ENCODE measurements at places on chromosomes 12 and 14.

GRCh38 chr12:122986258-122986871, 5.9 kb downstream of the ARL6IP4 start:
- DNase-seq: no peak

- DNase-seq: peak; percentile 29
These were observed 50.8 kb upstream of the AP4S1 start for GRCh38 chr14:30974628-30975027.

DNA sequence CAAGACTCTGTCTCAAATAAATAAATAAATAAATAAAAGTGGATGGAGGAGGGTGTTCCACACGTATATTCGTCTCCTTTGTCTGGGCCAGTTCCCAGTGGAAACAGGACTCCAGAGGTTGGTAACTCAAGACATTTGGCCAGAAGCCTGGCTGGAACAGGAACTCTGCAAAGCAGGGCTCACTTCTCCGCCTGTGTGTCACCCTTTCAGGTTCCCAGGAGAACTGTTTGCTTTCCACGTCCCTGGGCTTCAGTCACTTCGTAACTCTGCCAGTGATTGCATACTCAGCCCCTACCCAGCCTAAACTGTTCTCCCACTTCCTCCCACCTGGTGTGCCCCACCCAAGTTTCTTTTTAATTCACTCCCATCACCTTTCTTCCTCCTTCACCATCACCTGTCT, 7.0 kb upstream of the UBE2N start:
- DNase-seq: no peak

DNA sequence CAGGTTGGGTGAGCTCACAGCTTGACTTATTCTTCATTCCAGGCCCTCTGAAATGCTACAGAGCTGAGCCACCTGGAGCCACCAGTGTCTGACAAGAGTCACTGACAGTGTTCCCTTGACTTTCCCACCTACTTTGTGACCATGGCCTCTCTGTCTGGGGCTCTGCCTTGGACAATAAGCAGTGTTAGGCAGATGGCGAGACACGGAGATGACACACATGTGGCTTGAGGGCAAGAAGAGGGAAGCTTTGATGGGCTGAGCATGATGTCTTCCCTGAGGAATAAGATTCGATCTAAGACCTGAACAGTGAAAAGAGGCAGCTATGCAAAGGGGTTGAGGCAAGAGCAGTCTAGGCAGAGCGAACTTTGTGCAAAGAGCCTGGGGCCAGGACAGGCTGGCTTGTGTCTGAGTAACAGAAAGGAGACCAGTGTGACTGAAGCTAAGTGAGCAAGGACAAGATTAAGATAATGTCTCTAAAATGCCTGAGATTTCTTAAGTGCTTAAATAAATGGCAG, 105.5 kb downstream of the NUAK1 start:
- DNase-seq: no peak

- DNase-seq: no peak
These were observed 131.8 kb downstream of the TSHR start for GRCh38 chr14:81087230-81087629.

GRCh38 chr12:127570793-127571360, 696.1 kb upstream of the TMEM132C start:
- DNase-seq: no peak

DNA sequence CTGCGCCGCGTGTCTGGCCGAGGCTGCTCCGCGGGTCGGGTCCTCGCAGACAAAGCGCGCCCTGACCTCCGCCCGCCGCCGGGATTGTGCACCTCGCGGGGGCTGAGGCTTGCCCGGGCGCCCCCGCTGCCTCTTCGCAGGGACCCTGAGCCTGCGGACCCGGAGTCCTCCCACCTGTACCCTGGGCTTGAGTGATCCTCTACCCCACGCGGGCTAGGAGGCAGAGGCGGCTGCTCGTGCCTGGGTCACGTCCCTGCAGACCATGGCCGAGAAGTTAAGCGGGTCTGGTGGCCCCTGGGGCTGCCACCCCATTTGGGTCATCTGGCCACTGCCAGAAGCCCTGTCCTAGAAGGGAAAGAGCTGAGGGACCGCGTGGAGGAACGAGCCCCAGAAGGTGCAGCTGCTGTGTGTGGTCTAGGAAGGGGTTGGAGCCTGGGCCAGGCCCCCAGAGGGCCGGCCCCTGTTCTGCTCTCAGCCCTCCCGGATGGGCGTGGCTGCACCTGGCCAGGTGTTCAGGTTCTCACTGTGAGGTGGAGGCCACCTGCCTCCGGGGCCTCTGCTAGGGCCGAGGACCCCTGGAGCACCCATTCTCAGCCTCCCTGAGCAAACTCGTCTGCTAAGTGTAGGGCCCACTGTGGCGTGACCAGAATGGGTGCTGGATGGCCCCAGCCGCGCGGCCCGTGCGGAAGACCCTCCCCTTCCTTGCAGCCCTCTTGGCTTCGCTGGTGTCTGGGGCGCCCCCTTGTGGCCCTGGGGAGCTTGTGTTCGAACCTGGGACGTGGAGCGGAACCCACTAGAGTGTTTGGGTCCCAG, 49.6 kb downstream of the LRCOL1 start:
- DNase-seq: no peak

DNA sequence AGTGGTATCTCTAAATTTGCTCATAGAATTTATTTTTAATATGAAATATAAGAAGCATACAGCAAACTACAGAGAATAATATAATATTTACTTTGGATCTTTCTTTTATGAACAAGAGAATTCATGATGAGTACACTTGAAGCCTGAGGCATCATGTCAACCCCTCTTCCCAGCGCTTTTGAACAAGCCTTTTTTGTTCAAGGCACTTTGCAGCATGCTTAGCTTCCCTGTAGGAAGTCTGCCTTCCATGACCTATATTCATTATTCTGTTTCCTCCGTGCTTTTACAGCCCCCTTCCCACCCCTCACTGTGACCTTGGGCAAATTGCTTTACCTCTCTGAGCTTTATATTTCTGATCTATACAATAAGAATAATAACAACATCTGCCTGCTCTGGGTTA, 41.6 kb downstream of the SCN8A start:
- no peak for DNase-seq

DNA sequence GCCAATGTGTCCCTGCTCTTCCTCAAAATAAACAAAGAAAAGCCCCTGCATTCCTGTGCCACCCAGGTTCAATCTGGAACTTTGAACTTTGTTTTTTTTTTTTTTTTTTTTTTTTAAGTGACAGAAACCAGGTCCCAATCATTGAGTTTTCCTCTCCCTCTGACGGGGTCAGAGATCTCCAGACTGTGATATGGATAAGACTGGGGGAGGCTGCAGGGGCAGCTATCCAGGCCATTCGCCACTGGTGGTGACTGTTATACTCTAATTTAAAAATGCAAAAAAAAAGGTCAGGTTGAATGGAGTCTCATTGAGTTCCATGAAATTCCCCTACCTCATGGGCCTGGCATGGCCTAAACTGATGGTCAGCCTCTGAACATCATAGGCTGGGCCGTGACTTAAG, 57.0 kb downstream of the TMX1 start:
- DNase-seq: no peak

DNA sequence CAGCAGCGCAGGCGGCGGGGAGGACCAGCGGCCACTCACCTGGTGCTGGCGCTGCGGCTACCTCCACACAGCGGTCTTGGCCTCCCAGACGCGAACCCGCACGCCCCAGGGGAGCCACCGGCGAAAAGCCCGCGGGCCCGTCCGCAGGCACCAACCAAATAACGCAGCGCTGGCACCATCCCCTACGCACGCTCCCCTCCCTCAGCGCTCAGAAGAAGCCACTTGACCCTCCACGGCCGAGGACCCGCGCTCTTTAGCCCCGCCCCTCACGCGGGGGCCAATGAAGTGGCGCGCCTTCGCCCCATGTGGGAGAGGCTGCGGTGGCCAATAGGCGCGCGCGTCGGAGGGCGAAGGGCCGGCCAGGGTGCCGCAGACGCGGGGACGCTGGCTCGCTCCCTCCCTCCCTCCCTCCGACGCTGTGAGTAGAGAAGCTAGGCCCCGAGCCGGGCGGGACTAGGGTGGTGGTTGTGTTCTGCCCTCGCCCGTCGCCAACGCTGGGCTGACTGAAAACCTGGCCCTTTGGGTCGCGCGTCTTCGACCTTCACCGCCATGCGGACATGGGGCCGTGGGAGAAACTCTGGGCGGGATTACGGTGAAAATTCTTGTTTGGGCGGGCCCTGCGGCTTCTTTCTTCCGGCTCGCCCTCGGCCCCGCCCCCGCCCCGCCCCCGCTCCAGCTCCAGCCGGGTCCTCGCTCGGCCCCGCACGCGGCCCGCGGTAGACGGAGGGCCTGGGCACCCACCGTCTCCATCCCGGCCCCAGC, at the start of the genes DMAC2L and L2HGDH:
Gene DMAC2L (plus strand): TSS at position 353 of the 762 bp plus-strand sequence. CDS start 9,164 bp downstream, outside the sequence.
Gene L2HGDH (minus strand): TSS at position 258 of the 762 bp plus-strand sequence. CDS start 79 bp downstream, at position 179.
- peak; percentile 73 for DNase-seq

- no peak for DNase-seq
These were observed 20.0 kb upstream of the RNF34 start for GRCh38 chr12:121379945-121380344.

GRCh38 chr14:38884109-38884508, 218.9 kb downstream of the SEC23A start:
- no peak for DNase-seq

GRCh38 chr12:107641154-107641553, 44.4 kb upstream of the PWP1 start:
- no peak for DNase-seq

- no peak for DNase-seq
These were observed 28.8 kb downstream of the GDF11 start for GRCh38 chr12:55771736-55772135.

- DNase-seq: no peak
These were observed 464.8 kb downstream of the BTG1 start for GRCh38 chr12:91680864-91681263.

GRCh38 chr12:45775465-45775864, 46.0 kb downstream of the ARID2 start:
- DNase-seq: no peak

DNA sequence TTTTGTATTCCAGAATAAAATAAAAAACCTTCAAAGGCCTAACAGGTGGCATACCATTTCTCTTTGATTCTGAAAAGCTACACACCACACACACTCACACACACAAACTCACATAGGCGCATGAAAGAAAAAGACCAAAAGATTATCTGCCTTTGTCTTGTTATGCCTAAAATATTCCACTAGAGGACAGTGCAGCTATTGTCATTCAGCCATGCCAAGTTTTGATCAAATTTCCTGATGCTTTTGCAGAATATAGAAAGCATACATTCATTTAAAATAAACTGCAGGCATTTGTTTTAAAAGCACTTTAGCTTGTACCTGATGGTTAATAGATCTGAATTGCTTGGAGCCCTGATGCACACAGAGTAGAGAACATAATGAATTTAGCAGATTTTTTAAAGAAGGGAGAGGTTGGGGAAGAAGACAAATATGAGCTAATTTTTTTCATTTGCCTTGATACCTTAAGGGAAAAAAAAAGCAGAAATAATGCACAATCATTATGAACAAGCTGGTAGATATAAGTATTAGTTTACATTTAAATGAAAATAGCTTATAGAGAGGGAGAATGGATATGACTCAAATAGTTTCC, 1766.9 kb upstream of the SEL1L start:
- peak; percentile 28 for DNase-seq

- no peak for DNase-seq
These were observed 202.3 kb upstream of the CDKN3 start for GRCh38 chr14:54194501-54194900.

DNA sequence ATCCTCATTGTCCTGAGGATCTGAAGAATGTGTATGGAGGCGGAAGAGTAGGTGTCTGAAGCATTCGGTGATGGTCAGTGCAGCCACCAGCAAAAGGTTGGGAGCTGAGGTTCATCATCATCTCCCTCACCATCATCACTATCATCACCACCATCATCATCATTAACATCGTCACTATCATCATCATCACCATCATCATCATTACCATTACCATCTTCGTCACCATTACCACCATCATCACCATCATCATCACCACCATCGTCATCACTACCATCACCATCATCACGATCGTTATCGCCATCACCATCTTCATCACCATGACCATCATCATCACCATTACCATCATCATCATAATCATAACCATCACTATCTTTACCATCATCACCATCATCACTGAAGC, 90.8 kb upstream of the TMEM132D start:
- no peak for DNase-seq

DNA sequence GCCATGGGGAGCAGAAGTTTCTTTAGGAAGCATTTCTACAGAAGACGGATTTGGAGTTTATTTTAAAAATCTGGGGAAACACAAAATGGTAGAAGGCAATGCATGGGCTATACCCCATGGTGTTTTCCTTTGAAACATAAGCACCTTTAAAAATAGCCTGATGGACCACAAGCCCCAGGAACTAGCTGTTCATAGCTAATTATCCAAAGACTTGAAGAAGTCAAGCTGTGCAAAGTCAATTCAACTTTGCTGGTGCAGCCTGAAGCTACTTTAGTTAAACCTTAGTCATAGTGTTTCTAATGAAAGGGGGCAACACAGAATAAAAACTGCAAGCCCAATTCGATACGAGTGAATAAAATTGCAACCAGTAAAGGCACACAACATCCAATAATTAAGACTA, 732.5 kb downstream of the GALC start:
- no peak for DNase-seq

- no peak for DNase-seq
These were observed 98.7 kb upstream of the ATF1 start for GRCh38 chr12:50665170-50665569.

DNA sequence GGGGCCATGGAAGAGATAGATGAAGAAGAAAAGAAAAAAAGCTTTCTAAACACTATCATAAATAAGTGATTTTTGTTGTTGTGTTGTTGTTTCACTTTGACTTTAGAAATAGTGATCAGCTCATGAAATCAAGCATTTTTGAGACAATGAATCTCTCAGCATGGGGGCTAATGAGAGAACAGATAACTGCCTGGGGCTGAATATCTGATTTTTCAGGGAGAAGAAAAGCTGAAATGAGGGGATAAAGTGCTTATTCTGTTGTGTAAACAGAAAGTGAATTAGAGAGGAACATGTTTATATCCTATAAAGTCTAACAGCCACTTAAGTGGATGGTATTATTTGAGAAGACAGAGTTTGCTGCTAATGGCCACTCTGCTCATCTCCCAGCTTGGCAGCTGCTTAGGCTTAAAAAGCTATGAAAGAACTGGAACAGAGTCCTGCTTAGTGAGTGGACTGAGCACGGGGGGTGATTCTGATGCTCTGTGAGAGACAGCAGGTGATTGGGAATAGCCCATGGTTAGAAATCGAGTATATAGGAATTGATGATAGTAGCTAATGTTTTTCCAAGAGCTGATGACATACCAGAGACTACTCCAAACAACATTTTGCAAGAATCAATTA, 646.1 kb upstream of the TMEM132C start:
- DNase-seq: no peak

DNA sequence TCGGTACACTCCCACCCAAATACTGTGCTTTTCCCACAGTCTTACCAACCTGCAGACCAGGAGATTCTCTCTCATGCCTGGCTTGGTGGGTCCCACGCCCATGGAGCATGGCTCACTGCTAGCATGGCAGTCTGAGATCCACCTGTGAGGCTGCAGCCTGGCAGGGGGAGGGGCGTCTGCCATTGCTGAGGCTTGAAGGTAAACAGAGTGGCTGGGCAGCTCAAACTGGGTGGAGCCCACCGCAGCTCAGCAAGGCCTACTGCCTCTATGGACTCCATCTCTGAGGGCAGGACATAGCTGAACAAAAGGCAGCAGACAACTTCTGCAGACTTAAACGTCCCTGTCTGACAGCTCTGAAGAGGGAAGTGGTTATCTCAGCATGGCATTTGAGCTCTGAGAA, 93.2 kb downstream of the FOXA1 start:
- no peak for DNase-seq

GRCh38 chr14:22391908-22392565, 197.0 kb downstream of the DAD1 start:
- peak; percentile 67 for DNase-seq

All from HFFc6 (cell line).